ENCODE measurements at places on chromosomes 11 and 22. TPM values are rescaled to one million over a fixed set of nuclear protein-coding genes. Genes with fewer than 3 reads are reported as not detected.

- no peaks in the 10 kb centered on the region for H3K27me3 ChIP-seq
- peak; percentile 91 for DNase-seq
- no peaks in the 10 kb centered on the region for H3K36me3 ChIP-seq
Measured at GRCh38 chr22:24155627-24156140, 25.6 kb upstream of the SUSD2 start.

DNA sequence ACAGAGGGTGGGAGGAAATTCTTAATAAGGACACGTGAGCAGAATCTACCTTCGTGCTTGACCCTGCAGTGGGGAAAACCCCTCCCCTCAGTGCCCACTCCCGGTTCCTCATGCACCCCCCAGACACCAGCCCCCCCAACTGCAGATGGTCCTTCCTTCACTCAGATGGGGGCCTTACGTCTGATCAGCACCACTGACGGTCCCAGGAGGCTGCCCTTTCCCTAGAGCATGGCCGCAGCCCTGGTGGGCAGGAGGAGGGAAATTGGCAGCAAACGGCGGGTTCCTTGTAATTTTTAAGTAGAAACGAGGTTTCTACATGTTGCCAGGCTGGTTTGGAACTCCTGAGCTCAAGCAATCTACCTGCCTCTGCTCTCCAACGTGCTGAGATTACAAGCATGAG, 477.7 kb downstream of the TBC1D22A start:
- H3K36me3 ChIP-seq = no peaks in the 10 kb centered on the region
- H3K27me3 ChIP-seq = no peaks in the 10 kb centered on the region
- no peaks in the 10 kb centered on the region for H3K4me1 ChIP-seq
- H3K4me3 ChIP-seq = no peak overlapping the region

DNA sequence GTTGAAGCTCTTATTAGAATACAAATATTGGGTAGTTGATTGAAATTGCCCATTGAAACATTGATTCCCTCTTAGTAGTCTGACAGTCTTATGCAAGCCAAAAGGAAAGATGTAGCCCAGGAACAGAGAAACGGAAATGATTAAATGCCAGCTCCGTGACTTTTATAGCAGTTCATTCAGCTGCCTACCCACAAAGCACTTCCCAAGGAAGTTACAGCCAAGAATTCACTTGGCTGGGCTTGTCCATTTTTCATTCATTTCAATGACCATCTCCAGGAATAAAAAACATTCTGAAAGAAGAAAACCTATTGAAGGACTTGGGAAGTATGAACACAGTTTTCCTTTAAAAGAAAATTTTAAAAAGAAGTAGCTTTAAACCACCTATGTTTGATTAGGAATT, 62.0 kb downstream of the NCAM1 start:
- no peaks in the 10 kb centered on the region for H3K4me1 ChIP-seq
- H3K27me3 ChIP-seq = no peaks in the 10 kb centered on the region
- H3K36me3 ChIP-seq = no peaks in the 10 kb centered on the region
- H3K4me3 ChIP-seq = no peak overlapping the region

GRCh38 chr11:133619397-133619796, 87.1 kb upstream of the OPCML start:
- DNase-seq = no peak
- no peaks in the 10 kb centered on the region for H3K36me3 ChIP-seq
- H3K4me1 ChIP-seq = no peaks in the 10 kb centered on the region
- no peak overlapping the region for H3K4me3 ChIP-seq
- H3K27me3 ChIP-seq = no peaks in the 10 kb centered on the region

- H3K36me3 ChIP-seq = no peaks in the 10 kb centered on the region
- H3K27ac ChIP-seq = no peak overlapping the region
- H3K4me1 ChIP-seq = no peaks in the 10 kb centered on the region
- no peaks in the 10 kb centered on the region for H3K27me3 ChIP-seq
Measured at GRCh38 chr11:107743191-107743590, 31.3 kb upstream of the SLN start.

- no peak overlapping the region for H3K4me3 ChIP-seq
- DNase-seq = peak; percentile 80
- no peaks in the 10 kb centered on the region for H3K27me3 ChIP-seq
- H3K4me1 ChIP-seq = no peaks in the 10 kb centered on the region
- H3K36me3 ChIP-seq = no peaks in the 10 kb centered on the region
Measured at GRCh38 chr11:2526808-2527381, 82.1 kb downstream of the KCNQ1 start.

- no peaks in the 10 kb centered on the region for H3K4me1 ChIP-seq
- no peak overlapping the region for H3K4me3 ChIP-seq
- no peaks in the 10 kb centered on the region for H3K27me3 ChIP-seq
- H3K36me3 ChIP-seq = no peaks in the 10 kb centered on the region
- H3K27ac ChIP-seq = no peak overlapping the region
Measured at GRCh38 chr11:117299351-117300282, 8.5 kb downstream of the BACE1-AS start.

GRCh38 chr11:65382033-65382803, at the start of gene SLC25A45:
SLC25A45 (minus strand) TSS chr11:65382646; CDS start chr11:65381951, 695 bp downstream.
- peak within 1 kb of the TSS; percentile 87 for H3K27ac ChIP-seq
- H3K4me3 ChIP-seq = no peak within 1 kb of the TSS
- no peaks in the 10 kb centered on the region for H3K27me3 ChIP-seq
- H3K4me1 ChIP-seq = no peaks in the 10 kb centered on the region

- no peak for DNase-seq
- no peak overlapping the region for H3K27ac ChIP-seq
- H3K36me3 ChIP-seq = no peaks in the 10 kb centered on the region
- H3K4me3 ChIP-seq = no peak overlapping the region
- H3K27me3 ChIP-seq = no peaks in the 10 kb centered on the region
Measured at GRCh38 chr11:1448882-1449281, 37.7 kb downstream of the MOB2 start.

Gene FADS2
- total RNA-seq = 89.7 TPM

Gene OR52E8
- total RNA-seq = not detected

Gene PIWIL4
- total RNA-seq = 5.9 TPM

Gene TCP11L1
- 35.2 TPM for total RNA-seq

Gene ACR
- 1.8 TPM for total RNA-seq

All from aorta (tissue), 5 donors.